ENCODE measurements at places on chromosomes 6 and 20. TPM values are rescaled to one million over a fixed set of nuclear protein-coding genes. Genes with fewer than 3 reads are reported as not detected.

The SDCBP2 gene
- total RNA-seq = 3.7 TPM

- no peak for DNase-seq
These were observed 75.2 kb downstream of the MAP3K5 start for GRCh38 chr6:136716917-136717715.

The OXT gene
- total RNA-seq = not detected

The DEFB124 gene
- not detected for total RNA-seq

The NKAIN2 gene
- total RNA-seq = not detected

- peak; percentile 3 for DNase-seq
These were observed 31.8 kb downstream of the TREML1 start for GRCh38 chr6:41122373-41122772.

DNA sequence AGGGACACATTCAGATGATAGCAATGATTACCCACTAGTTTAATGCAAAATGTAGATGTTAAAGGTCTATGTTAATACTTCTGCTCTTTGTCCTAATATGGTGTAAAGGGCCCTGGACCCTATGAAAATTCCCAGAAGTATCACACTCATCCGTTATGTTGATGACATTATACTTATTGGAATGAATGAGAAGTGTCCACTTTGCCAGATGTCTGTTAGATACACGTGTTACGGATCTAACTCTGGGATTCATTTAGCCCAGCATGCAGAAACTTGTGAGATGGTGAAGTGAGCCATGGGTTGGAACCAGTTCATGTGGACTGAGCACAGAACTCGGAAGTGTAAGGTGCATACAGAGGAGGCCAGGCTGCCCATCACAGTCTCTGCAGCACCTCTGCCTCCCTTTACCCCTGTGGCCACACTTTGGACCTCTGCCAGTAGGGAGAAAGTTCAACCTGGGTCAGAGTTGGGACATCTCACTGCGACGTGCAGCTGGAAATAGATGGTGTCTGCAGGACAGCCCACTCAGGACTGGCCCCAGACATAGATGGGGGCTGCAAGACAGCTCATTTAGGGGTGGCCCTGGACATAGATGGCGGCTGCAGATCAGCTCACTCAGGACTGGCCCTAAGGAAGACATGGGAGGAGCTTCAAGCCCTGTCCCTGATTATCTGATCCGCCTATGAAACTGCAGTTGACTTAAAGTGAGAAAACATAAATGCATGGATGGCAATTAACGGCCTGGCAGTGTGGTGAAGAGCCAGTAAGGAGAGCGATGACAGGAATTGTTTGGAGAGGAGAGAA is 71.2 kb upstream of the THBS2 start:
- DNase-seq = no peak

DNA sequence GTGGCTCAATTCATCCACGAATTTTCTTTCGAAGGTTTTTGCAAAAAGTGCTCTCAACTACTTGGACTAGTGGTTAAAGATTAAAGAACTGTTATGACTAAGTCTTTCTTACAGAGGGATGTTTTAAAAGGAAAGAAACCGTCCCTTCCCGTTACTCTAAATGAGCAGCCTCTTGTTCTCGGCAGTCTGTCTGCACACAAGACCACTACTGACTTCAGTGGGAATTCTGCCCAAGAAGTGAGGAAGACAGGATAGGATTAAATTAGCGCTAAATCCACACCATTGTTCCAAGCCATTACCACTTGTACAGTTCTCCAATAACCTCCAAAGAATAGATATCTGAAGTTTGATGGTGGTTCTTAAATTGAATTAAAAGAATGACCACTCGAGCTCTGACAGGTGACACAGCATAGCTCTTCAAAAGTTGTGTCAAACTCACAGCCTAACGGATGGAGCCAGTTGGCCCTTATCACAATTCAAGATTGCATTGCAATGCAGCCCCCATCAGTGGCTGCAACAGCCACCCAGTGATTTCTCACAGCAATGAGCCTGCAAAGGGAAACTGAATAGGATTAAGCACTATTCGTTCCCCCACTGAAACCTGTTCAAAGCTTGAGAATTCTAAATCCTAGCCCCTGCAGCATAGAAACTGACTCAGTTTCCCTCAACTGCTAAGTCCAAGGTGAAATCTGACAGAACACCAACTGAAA is 1.8 kb downstream of the EPB41L2 start:
- DNase-seq = peak; percentile 63

DNA sequence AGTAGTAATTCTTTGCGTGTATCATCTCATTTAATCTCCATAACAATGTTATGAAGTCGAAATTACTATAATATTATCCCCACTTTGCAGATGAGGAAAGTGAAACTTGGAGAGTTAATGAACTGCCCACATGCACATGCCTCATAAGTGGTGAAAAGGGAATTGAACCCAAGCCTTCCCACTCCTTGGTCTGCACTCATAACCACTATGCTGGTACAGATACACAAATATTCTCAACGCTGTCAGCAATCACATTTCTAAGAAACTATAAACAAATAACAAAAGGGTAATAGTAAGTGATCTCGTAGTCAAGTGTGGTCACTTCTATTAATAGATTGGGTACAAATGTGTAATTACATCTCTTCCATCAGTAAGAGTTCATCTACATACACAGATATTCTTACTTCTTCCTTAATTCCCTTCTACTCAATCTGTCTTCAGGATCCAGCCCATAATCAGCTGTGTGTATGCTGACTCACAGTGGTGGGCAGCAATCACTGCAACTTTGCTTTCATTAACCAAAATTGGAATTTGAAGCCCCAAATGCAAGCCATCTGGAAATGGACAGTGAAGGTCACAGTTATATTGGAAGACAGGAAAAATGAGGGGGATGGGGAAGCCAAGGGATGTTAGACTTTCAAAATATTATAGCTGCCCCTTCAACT is 6.6 kb downstream of the PRSS35 start:
- DNase-seq = peak; percentile 16

DNA sequence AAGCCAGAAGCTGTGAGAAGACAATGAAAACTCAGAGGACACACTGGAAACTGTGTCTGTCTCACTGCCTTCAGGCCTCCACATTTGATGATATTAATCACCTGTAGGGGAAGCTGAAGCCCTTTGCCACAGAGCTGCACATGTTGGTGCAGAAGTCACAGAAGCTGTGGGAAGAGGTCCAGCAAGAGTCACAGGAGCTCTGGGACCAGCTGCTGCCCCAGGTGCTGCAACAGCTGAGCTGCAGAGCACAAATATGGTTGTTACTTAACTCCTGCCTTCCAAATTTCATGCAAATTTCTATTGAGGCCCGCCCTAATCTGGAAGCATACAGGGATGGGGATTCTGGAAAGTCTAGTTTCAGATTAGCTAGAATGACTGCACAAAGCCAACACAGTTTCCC is 169.3 kb downstream of the OGFRL1 start:
- peak; percentile 52 for DNase-seq

GRCh38 chr6:15110726-15111354 is 135.0 kb upstream of the JARID2 start:
- no peak for DNase-seq

DNA sequence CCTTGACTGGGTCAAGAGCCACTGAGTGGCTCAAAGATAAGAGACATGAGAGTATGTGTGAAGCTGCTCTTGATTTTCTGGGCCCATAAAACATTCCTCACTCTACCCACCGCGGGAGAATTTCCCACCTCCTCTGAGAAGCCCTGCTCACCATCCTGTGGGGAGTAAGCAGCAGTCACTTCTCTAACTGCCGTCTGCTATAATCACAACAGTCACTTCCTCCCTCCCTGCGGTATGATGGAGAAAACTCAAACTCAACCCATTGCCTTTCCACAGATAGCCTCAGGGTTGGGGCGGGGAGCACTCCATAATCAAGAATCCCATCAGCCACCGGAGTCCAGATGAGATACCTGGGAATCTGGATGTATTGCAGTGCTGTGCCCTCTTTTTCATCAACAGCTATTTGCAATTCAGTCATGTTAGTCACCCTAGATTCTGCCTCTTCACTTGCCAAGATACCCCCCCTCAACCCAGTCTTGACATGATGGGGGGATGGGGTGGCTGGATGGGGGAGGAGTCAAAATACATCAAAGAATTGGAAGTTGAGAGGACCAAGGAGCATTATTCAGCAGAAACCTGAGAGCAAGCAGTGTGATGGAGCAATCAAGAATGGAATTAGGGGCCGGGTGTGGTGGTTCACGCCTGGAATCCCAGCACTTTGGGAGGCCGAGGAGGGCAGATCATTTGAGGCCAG is 5.1 kb downstream of the MOCS1 start:
- DNase-seq = peak; percentile 25

The RHAG gene
- not detected for total RNA-seq

GRCh38 chr20:11966186-11966585 is 48.5 kb downstream of the BTBD3 start:
- no peak for DNase-seq

DNA sequence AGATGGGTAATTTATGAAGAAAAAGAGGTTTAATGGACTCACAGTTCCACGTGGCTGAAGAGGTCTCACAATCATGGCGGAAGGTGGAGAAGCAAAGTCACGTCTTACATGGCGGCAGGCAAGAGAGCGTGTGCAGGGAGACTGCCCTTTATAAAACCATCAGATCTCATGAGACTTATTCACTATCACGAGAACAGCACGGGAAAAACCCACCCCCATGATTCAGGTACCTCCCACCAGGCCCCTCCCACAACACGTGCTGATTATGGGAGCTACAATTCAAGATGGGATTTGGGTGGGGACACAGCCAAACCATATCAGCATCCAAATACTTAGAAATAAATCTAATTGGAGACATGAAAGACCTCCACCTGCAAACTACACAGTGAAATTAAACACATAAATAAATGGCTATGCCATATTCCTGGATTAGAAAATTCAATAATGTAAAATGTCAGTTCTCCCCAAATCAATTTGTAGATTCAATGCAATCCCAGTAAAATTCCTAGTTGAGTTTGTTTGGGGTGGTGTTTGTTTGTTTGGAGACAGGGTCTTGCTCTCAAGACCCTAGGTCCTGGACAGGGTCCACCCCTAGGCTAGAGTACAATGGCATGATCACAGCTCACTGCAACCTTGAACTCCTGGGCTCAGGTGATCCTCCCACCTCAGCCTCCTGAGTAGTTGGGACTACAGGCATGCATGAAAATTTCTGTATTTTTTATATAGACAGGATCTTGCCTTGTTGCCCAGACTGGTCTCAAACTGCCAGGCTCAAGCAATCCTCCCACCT is 101.6 kb downstream of the TAF4 start:
- DNase-seq = no peak

The PRSS16 gene
- total RNA-seq = 5.4 TPM

GRCh38 chr6:79597155-79597554 is 34.0 kb upstream of the SH3BGRL2 start:
- no peak for DNase-seq

The MROH8 gene
- total RNA-seq = 2.1 TPM

- peak; percentile 31 for DNase-seq
These were observed 138.0 kb downstream of the NFATC2 start for GRCh38 chr20:51404297-51405060.

DNA sequence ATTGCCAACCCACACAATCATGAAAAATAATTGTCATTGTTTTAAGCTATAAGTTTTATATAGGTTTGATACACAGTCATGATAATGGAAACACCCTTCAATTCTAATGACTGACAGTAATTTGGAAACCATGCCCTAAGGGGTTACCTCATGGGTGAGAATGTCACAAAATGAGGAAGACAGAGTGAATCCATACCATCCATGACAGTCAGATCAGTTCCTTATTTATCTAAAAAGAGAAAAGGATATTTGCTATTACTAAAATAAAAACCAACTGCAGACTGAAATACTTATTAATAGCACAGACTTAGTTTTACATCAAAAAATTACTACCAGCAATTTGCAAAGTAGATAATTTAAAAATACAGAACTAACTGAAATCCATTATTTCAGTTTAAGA is 437.8 kb downstream of the UTRN start:
- no peak for DNase-seq

GRCh38 chr6:145736661-145737144 is 1.4 kb upstream of the EPM2A start:
- peak; percentile 77 for DNase-seq

- no peak for DNase-seq
These were observed 67.3 kb upstream of the ZNF217 start for GRCh38 chr20:53660947-53661381.

The BMP6 gene
- total RNA-seq = not detected

- DNase-seq = no peak
These were observed 42.7 kb downstream of the SEL1L2 start for GRCh38 chr20:13947719-13948118.

- no peak for DNase-seq
These were observed 170.3 kb upstream of the TNFAIP3 start for GRCh38 chr6:137696765-137697164.

The TBXT gene
- total RNA-seq = not detected

The PTPRK gene
- 71.7 TPM for total RNA-seq

DNA sequence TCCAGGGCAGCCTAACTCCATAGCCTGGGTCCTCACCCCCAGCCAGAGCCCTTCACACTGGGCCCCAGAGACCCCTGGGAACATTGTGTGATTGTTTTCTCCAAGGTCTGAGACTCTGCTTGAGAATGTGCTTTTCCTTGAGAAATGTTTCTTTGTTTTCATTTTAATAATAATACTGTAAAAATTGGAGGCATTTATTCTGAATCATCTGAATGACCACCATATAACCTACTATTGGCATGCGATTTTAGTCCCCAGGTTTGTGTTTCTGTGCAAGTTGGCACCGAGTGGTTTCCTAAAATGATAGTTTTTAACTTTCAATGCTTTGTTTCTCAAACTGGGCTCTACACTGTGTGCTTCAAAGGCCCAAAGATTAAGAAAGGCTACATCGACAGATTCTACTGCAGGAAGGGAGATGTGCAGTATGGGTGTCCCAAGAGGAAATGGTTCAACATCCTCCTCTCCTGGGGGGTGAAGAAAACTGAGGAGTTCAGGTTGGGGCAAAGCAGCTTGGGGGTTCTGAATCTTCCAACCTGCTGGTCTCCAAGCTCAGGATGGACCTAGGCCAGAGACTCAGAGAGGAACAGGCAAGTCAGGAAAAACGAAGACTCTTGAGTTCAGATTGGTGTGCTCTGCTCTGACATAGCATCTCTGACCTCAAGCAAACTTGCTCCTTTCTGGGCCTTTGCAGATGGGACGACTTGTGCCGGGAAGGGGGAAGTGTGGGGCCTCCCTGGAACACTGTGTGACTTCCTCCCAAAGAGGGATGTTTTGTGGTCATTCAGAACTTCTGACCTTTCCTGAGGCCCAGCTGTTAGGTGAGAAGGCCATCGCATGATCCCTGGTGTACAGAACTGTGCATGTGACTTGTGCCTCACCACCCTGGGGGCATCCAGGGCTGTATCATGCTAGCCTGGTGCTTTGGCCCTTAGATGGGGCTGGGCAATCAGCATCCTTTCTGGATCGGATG is 31.0 kb downstream of the DAAM2 start:
- peak; percentile 20 for DNase-seq

GRCh38 chr6:135322427-135323201 is 141.5 kb downstream of the MYB start:
- DNase-seq = no peak

The NKAPL gene
- not detected for total RNA-seq

Data from M059J (cell line).